ENCODE measurements at places on chromosomes 12 and 14.

DNA sequence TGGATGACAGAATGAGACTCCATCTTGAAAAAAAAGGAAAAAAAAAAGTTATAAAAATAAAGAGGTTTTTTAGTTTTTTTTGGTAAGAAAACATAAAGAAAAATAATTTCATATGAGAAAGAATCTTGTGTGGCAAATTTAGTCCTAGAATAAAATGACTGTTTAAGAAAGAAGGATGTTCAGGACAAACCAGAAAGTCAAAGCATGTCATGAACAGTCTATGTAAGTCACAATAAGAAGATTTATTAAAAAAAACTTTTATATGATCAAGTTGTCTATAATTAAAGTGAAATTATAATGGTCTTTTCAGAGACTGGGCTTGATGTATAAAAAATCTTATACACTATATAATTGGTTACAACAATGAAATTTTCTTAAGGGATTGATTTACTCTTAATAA, 68.1 kb upstream of the HECTD1 start:
- DNase-seq: no peak

GRCh38 chr14:77158882-77159255, 17.3 kb upstream of the ZDHHC22 start:
- no peak for DNase-seq

DNA sequence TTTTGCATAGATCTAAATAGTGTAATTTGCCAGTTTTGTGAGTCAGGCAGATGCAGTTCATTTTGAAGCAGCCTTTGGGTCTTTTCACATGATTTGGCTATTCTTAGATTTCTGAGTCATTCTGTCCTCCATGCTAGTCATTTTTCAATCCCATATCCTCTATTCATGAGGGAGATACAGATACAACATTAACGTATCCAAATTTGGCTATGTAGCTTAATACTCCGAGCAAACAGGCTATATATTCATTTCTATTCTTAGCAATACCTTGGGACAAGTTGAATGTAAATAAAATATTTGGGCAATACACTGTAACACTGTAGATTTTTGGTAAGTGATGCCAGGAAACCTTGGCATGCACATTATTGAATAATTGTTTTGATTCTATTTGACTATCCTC, 270.7 kb upstream of the PDE3A start:
- DNase-seq: peak; percentile 59

DNA sequence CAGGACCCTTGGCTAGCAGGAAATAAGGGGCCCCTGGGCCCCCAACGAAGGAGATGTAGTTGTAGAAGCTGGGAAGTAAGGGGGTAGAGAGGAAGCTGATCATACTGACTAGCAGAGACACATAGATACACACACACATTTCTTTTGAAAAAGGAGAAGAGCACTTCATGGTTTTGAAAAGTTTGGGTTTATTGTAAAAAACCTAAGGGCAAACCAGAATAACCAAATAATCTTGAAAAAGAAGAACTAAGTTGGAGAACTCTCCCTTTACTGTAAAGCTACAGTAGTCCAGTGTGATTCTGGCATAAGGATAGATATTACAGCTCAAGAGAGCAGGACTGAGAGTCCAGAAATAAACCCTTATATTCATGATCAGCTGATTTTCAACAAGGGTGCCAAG, 5.8 kb upstream of the HCAR3 start:
- no peak for DNase-seq

All from GM13977 (cell line).